ENCODE measurements at places on chromosomes 7 and 10. TPM values are rescaled to one million over a fixed set of nuclear protein-coding genes. Genes with fewer than 3 reads are reported as not detected.

- no peak for DNase-seq
Measured at GRCh38 chr10:122293961-122294380, 22.9 kb downstream of the BTBD16 start.

DNA sequence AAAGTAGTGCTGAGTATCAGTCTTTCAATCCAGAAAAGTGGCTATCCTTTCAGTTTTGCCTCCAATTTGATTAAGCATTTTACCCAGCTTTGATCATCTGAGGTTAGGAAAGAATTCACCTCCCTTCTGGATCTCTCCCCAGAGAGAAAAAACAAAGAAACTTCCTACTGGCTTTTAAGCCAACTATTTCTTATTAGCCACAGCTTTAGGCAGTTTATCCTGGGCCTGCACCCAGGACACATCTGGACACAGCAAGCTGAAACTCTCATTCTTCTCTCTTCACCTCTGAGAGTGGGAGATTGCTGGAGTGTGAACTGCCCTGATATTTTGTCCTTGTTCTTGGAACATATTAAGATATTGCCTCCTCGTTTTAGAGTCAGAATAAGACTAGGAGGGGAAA is 43.5 kb upstream of the LSM8 start:
- no peak for DNase-seq

GRCh38 chr10:82506680-82507376 is 631.8 kb downstream of the NRG3 start:
- DNase-seq = no peak

GRCh38 chr7:151424799-151425198 is 15.0 kb upstream of the WDR86 start:
- no peak for DNase-seq

GRCh38 chr7:98711945-98712344 is 94.9 kb downstream of the NPTX2 start:
- no peak for DNase-seq

- DNase-seq = no peak
Measured at GRCh38 chr7:20557116-20557515, 58.4 kb upstream of the ABCB5 start.

DNA sequence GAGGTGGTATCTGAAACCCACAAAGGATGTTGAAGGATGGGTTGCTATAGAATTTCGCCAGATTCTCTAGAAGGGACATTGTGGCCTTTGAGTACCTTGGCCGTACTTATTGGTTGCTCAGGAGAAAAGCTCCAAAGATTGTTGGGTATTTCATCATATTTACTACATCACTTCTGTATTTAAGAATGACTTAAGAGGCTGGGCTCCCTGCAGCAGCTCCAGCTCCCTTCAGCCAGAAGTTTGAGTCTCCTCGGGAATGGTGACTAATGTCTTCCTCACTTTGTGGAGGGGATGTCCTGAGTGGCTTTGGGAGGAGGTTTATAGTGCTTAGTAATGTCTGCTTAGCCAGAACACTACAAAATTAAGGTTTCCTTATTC is 18.1 kb downstream of the MINDY4 start:
- no peak for DNase-seq

GRCh38 chr7:55557666-55558188 is 14.6 kb downstream of the VOPP1 start:
- no peak for DNase-seq

- DNase-seq = no peak
Measured at GRCh38 chr10:69682955-69683474, 53.0 kb downstream of the FAM241B start.

GRCh38 chr7:1943933-1944618 is 274.0 kb downstream of the ELFN1 start:
- no peak for DNase-seq

DNA sequence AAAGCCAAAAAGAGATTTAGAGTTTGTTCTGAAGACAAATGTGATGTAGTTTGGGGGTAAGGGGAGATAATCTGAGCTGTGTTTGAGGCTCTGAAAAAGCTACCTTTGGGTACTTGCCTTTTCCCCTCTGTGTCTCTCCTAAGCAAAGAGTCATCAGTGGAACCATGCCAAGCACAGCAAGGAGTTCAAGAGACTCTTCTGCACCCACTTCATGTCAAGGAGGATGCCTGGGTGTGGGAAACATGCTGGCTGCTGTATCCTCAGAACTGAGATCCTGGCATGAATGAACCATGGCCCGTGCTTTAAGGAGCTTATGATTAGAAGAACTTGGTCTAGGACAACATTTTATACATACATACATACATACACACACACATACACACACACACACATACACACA is 142.9 kb downstream of the NOC3L start:
- DNase-seq = no peak

GRCh38 chr10:77548671-77549070 is 88.9 kb downstream of the KCNMA1 start:
- no peak for DNase-seq

DNA sequence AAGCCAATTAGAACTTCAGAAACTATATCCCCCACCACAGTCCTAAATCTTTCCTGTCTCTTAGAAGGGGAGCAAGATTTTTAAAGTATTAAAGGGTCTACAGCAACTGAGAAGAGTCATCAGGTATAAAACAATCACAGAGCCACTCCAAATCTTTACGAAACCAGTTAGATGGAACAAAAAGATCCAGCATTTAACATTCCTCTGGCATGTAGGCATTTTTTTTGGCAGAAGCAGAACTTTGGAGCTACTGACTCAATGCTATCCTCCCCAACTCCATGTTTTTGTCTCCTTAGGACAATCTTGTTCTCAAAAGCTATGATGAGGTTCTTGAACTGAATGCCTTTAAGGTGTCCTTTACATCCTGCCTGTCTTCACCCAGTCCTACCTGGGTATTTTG is 333.3 kb downstream of the PRPF18 start:
- DNase-seq = no peak

- no peak for DNase-seq
Measured at GRCh38 chr7:39421661-39422060, 144.5 kb upstream of the YAE1 start.

DNA sequence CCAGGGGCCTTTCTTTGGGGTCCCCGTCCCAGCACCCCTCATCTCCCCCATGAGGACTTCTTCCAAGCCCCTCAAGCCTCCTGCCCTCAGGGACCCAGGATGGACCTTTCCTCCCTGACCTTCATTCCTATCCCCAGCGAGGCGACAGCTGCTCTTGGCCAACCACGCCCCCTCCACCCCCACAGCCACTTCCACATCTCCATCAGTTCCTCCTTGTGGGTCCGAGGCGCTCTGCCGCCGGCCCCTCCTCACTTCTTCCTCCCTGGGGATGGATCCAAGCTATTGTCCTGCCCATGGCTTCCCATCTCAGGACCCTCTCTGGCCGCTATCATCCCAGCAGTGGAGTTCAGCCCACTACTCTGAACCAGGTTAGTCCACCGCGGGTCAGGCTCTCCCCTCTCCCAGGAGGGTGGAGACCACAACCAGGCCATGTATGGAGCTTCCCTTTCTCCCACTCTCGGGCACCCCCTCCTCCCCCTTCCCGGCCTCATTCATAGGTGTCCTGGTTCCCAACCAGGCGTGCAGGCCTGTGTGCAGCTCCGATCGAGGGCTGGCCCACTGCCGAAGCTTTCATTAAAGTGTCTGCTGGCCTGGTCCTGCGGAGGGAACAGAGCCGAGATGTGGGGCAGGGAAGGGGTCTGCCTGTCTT is 1.7 kb upstream of the SH2B2 start:
- DNase-seq = peak; percentile 83

GRCh38 chr7:35975851-35976454 is 175.1 kb downstream of the SEPTIN7 start:
- peak; percentile 78 for DNase-seq

GRCh38 chr10:33345236-33345635 is 10.8 kb upstream of the NRP1 start:
- no peak for DNase-seq

DNA sequence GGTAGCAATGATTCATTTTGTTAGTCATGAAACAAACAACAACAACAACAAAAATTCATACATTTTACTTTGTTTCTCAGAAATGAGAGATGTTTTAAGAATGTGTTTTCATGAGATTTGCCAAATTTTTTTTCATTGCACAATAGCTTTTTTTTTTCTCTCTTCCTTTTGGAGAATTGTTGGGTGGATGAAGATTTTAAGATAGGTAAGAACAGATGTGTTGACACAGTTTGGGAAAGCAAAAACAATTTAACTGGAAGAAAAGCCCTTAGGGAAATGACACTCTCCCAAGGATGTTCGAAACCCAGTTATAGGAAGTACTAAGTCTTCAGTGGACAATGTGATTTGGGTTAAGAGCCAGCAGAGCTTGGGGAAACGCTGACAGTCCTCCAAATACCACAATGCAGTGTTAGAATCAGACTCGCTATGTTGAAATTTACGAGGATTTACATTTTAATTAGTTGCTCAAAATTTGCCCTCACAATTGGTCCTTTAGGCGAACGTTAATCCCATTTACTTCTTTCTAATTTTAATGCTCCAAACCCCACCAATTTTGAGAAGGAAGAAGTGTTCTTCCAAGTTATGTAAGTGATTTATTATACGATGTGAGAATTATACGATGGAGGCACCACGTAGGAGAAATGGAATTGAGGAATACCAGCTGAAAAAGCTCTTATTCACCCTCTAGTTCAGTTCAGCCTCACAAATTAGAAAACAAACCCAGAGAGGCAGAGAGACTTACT is 61.2 kb downstream of the HHEX start:
- DNase-seq = no peak

GRCh38 chr7:514651-515598 is 4.7 kb downstream of the PDGFA start:
- peak; percentile 84 for DNase-seq

DNA sequence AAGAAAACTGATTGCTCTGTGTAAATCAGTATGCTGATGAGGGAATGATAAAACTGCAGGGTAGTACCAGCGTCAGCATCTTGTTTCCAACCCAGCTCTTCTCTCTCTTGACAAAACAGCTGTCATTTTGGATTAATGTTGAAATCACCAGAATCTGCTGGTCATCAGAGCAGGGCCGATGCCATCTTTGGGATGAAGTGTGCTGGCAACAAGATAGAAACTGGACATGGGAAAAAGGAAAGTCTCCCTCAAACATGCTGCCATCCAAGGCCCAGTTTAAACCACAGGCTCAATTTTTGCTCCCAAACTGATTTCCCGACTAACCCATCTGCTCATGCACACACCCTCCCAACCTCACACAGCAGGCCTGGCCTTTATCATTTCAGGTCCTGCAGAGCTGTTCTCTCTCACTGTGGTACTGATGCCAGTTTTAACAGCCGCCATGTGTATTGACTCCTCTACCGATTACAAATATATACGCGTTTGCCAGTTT is 285.2 kb downstream of the AUTS2 start:
- no peak for DNase-seq

DNA sequence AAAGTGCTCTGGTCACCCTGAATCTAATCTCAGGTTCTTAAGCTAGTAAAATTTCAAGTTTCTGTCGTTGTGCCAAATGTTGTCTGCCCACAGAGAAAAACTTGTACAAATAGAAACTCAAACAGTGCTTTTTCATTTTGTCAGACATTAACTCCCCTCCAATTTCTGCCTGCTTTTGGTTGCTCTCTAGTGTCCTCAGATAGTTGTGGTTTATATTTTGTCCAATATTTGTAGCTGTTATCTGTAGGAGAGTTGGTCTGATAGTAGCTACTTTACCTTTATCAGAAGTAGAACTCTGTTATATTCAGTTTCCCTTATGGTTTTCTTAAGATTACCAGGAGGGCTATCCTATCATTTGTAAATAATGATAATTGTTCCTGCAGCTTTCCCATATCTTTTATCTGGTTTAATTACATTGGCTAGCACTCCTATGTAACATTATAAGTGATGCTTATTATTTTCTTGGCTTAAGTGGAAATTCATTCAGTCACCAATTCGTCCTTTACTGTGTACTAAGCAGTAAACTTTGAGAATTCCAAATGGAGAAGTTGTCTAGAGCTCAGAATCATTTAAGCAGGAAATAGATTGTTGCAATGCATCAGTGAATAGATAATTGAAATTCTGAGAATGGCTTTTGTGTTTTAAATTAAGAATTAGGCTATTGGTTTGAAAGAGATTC is 91.0 kb downstream of the ANKIB1 start:
- no peak for DNase-seq

Gene CRTAC1
- total RNA-seq = 1.0 TPM

Gene SEMA3A
- total RNA-seq = 9.7 TPM

Gene GBF1
- 67.8 TPM for total RNA-seq

Gene AFAP1L2
- 11.6 TPM for total RNA-seq

Gene CTAGE4
- total RNA-seq = 9.5 TPM

Gene NKX2-3
- total RNA-seq = 38.5 TPM

Gene MRLN
- not detected for total RNA-seq

Gene TYW1B
- 6.3 TPM for total RNA-seq

Gene ACSM6
- total RNA-seq = not detected

Gene ADIRF
- 48.6 TPM for total RNA-seq

Gene KAZALD1
- total RNA-seq = 16.7 TPM
